ENCODE measurements at places on chromosomes 5 and 9. TPM values are rescaled to one million over a fixed set of nuclear protein-coding genes. Genes with fewer than 3 reads are reported as not detected.

DNA sequence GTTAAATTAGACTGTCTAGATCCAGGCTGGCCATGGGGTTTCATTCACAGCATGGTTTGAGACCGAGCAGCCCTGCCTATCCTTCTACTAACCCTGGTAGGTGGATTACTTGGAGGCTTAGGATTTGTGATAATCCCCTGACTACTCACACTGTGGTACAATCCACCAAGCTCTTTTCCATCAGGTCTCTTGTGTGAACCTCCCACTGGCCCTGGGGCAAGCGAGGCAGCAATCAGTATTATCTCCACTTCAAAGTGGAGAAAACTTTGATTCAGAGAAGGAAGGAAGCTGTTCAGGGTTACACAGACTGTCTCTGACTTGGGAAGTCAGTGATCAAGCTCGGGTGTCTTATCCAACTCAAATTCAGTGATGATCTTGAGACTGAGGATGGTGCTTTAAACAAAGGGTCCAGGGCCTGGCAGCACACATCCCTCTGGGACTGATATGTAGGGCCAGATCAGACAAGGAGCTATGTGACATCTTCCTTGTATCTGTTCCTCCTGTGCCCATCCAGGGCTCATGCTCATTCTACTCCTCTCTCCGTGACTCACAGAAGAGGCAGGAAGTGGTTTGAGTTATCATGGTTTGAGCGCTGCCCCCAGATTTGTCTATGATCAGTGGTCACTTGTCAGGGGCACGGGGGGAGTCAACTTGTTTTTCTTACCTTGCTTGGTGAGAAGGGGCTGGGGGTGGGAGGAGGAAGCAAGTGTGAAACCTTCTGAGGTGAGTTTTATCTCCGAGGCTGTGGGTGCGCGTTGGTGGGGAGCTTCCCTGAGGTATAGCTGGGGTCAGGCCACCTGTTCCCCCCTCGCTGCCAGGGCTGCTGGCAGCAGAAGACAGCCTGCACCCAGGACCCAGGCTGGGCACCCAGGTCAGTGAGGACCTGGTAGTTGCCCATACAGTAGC lies 48.6 kb downstream of the RGS3 start:
- peak overlapping the region; percentile 7 for H3K27ac ChIP-seq
- peaks cover 83% of the 10 kb centered on the region for H3K36me3 ChIP-seq
- H3K4me3 ChIP-seq, result no peak overlapping the region
- H3K27me3 ChIP-seq, result no peaks in the 10 kb centered on the region

DNA sequence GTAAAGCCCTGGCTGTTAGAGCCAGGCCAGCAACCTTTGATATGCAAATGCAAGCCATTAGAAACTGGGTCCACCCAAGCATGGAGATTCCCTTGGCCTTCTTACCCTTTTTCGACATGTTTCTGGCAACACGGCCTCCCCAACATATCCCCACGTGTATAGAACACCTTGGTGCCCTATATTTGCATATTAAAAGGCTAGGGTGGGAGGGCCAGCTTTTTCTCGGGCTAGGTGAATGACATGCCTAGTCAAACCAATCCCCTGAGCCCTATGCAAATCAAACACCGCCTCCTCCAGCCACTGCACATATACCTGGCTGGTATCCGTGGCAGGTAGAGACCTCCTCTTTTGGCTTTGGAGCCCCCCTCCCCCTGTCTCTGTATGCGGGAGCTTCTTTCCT lies 55.6 kb upstream of the ZFR start:
- no peak overlapping the region for H3K4me3 ChIP-seq
- H3K27me3 ChIP-seq, result no peaks in the 10 kb centered on the region
- peaks cover 15% of the 10 kb centered on the region for H3K4me1 ChIP-seq

DNA sequence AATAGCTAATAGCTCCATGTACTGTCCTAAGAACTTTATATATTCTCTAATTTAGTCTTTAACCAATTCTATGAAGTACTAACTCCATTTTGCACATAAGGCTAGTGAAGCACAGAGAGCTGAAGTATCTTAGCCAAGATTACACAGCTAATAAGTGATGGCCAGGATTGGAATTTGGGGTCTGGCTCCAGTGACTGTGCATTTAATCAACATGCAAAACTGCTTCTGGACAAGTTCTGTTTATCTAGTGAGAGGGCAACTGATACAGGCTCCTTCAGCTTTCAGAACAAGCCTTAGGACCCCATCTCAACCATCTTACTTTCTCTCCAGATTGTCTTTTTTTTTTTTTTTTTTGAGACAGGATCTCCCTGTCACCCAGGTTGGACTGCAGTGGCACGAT lies 21.3 kb downstream of the SLC25A25 start:
- peaks cover 39% of the 10 kb centered on the region for H3K4me1 ChIP-seq
- H3K27me3 ChIP-seq, result no peaks in the 10 kb centered on the region
- H3K4me3 ChIP-seq, result no peak overlapping the region

GRCh38 chr9:4964540-4964939 lies 20.5 kb upstream of the JAK2 start:
- DNase-seq, result no peak
- H3K36me3 ChIP-seq, result no peaks in the 10 kb centered on the region
- no peaks in the 10 kb centered on the region for H3K27me3 ChIP-seq

DNA sequence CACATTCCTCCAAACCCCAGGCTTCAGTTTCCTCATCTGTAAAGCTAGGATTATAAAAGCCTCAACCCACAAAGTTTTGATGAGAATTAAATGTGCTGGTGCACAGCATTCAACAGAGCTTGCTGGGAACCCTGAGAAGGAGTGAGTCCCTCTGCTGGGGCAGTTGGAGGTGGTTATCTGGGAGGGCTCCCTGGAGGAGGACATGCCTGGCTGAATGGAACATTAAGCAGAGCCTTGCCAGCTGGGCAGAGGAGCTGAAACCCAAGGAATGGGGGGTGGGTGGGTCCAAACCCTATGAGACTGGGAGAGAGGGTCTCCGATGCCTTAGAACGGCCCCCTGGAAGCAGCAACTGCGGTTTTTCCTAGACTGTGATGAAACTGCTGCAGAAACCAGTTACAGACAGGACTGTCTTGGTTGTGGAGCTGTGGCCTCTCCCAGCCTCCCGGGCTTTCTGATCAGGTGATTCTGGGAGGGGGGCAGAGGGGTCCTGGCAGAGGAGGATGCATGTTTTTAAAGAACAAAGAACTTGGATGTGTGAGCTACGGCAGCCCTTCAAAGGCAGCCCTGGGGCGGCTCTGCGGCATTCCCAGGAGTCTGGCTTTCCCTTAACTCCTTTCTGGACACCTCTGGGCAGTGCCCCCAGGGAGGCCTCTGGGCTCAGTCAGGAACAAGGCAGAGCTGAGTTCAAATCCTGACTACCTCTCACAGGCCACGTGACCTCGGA lies 20.8 kb downstream of the FIBCD1 start:
- H3K4me1 ChIP-seq, result no peaks in the 10 kb centered on the region
- no peaks in the 10 kb centered on the region for H3K27me3 ChIP-seq
- no peak overlapping the region for H3K27ac ChIP-seq
- no peak overlapping the region for H3K4me3 ChIP-seq
- no peak for DNase-seq

- H3K36me3 ChIP-seq, result no peaks in the 10 kb centered on the region
- H3K27ac ChIP-seq, result no peak overlapping the region
- no peak for DNase-seq
- H3K27me3 ChIP-seq, result no peaks in the 10 kb centered on the region
- no peaks in the 10 kb centered on the region for H3K4me1 ChIP-seq
Observed at GRCh38 chr9:9625248-9625647, 987.6 kb downstream of the PTPRD start.

GRCh38 chr5:180589771-180590542 lies 1.3 kb downstream of the SCGB3A1 start:
- H3K4me1 ChIP-seq, result peaks cover 15% of the 10 kb centered on the region
- peaks cover 17% of the 10 kb centered on the region for H3K27me3 ChIP-seq
- H3K4me3 ChIP-seq, result peak overlapping the region; percentile 30
- DNase-seq, result no peak
- H3K27ac ChIP-seq, result no peak overlapping the region

DNA sequence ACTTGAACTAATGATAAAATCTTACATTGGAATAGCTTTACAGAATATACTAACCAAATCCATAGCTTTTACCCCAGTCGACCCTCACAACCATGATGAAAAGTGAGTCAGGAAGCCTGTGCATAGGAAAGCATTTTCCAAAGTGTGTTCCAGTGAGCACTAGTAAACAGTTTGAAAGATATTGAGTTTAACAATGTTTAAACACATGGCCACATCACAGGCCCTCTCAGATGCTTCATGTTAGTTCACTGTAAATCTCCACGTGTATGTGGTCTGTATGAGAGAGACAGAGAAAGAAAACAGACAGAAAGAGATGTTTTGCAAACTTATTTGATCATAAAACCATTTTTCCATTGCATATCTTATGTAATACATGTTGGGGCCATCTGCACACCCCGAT lies 27.0 kb downstream of the PRUNE2 start:
- DNase-seq, result no peak
- no peaks in the 10 kb centered on the region for H3K36me3 ChIP-seq
- H3K27me3 ChIP-seq, result no peaks in the 10 kb centered on the region
- H3K4me1 ChIP-seq, result peaks cover 72% of the 10 kb centered on the region
- no peak overlapping the region for H3K4me3 ChIP-seq

Gene ADAMTSL2
- 3.5 TPM for total RNA-seq

Gene NMUR2
- total RNA-seq, result not detected

Gene HRCT1
- total RNA-seq, result 3.7 TPM

Gene NOXA1
- 3.4 TPM for total RNA-seq

Gene COL27A1
- total RNA-seq, result 2.5 TPM

Gene UNC13B
- 27.5 TPM for total RNA-seq

Gene KCNV2
- total RNA-seq, result not detected

All from esophagus muscularis mucosa (tissue), 4 donors.